Osteoblast (primary cell): ENCODE measurements at places on chromosomes 13 and 19. TPM values are rescaled to one million over a fixed set of nuclear protein-coding genes. Genes with fewer than 3 reads are reported as not detected.
A peak's percentile ranks its signal among the peaks of the same experiment; 100 is the strongest.

Gene ZNF492
- total RNA-seq, result 0.29 and 0.36 TPM in 2 replicates

- peak; percentile 86 for DNase-seq
Observed at GRCh38 chr19:4277191-4277696, 1.8 kb upstream of the SHD start.

Gene IFI30
- total RNA-seq, result 110 and 126 TPM in 2 replicates

Gene COL4A2
- total RNA-seq, result 267 and 291 TPM in 2 replicates

GRCh38 chr19:1063030-1063908, 3.7 kb upstream of the ARHGAP45 start:
- DNase-seq, result no peak

- DNase-seq, result no peak
Observed at GRCh38 chr13:78020861-78021260, 102.2 kb upstream of the EDNRB start.

Gene GPR4
- total RNA-seq, result not detected in 2 replicates

Gene PSG4
- under 0.01 and 1.1 TPM in 2 replicates for total RNA-seq

Gene KLK15
- not detected in 2 replicates for total RNA-seq

Gene ERICH4
- not detected in 2 replicates for total RNA-seq

Gene SERPINE3
- total RNA-seq, result not detected in 2 replicates

GRCh38 chr13:93975242-93975641, 504.2 kb downstream of the DCT start:
- DNase-seq, result no peak

Gene GJA3
- under 0.01 TPM in 2 replicates for total RNA-seq

DNA sequence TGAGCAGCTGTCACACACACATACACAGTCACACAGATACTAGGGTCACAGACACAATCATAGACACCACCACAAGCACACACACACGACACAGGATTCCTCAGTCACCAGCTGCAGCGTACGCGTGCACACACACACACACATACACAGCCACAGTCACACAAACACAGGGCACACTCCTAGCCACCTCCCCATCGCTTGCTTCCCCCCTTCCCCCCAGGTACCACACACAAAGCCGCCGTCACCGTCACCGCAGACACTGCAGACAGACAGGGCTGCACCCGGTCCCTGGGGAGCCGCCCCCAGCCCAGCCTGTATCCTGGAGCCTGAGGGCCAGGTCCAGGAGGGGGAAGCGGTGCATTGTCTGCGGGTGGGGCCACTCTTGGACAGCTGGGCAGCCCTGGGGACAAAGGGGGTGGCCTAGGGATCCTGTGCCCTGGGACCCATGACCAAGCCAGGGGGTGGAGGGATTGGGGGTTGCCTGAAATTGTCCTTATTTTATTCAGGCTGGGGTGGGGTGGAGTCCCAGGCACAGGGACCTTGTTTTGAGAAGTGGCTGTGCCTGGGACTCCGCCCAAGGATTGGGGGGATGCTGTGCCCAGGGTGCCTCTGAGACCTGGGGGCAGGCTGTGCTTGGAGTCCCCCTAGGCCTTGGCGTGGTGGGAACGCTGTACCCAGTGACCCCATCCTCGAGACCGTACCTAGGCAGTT, 957 bp downstream of the NUMBL start:
- DNase-seq, result peak; percentile 77

Gene SPRYD7
- 3.8 and 4.0 TPM in 2 replicates for total RNA-seq

DNA sequence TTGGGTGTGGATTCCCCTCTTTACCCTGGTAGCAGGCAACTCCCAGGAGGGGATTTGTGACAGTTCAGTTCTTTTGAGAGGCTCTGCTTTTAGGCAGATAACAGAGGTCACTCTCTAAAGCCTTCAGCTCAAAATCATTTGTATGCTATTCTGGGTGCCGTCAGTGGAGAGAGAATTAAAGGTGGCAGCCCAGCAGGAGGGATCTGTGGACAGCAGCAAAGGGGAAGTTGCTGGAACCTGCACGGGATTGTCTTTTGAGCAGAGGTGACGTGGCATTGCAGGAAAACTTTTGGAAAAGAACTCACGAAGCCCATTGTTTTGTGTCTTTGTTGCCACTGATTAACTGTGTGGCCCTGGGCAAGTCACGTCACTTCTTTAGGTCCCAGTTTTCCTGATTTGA, 62.4 kb upstream of the C1QTNF9 start:
- DNase-seq, result no peak

DNA sequence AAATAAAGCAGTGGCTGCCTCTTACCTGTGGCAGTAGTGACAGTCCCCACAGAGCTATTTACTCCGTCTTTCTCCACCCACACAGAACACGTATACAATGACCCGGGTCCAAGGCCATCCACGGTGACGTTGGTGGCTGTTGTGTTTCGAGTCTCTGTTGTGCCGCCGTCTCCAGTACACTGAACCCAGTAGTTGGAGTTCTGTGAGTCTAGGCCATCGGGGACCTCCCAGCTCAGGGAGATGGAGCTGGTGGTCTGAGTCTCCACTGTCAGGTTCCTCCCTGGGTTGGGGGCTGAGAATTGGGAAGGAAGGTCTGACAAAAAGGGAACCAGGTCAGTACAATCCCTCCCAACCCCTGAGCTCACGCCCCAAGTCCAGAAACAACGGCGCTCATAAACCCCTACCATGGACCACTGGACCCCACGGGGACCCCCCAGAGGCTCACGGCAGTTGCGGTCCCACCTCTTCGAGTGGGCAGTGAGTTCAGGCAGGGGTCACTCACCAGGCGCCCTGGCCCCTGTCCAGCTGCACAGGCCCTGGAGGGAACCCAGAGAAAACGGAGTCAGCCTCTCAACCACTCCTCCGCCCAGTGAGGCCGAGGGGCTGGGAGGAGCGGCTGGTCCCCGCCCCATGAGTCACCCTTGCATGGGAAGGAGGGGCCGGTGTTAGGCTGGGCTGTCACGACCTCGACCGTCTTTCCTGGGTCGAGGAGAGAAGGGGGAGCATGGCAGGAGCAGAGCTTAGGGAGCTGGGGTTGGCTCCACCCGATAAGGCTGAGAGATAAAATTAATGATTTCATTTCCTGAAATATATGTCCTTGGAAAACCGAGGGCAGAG, 2.4 kb downstream of the PTPRH start:
- peak; percentile 99 for DNase-seq

DNA sequence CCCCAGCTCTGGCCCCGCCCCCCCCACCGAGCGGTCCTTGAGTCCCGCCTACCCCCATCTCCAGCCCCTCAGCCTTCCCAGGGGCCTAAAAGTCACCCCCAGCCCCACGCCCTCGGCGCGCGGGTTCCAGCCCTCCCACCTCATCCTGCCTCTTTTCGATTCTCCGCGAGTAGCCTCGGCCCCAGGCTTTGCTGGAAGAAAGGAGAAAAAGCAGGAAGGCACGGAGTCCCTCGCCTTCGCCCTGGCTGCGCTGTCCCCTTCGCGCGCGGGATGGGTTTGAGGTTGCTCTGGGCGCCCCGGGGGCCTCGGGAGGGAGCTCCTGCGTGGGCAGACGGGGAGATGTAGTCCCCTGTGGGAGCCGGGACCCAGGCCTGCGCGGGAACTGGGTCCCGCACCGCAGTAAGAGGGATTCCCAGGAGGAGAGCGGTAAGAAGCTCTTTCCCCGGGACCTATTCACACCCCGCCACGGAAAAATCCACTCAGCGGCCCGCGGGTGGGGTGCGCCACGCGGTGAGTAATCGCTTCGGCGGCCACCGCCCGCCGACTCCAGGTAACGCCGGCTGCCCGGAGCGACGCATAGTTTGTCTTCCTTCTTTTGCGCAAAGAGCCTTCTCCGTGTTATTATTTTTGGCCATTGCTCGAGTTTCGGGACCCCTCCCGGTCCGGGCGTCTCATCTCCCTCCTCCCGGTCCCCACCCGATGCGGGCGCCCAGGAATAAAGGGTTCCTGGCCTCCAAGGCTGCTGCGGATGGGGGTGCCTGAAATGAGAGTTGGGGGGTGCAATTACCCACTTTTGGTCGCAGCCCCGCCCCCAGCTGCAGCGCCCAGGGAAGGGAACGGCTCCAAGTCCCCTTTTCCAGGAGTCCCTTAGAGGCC, 865 bp upstream of the CRLF1 start:
- DNase-seq, result peak; percentile 95

Gene DOCK9
- 29.8 and 44.5 TPM in 2 replicates for total RNA-seq
